NCI-H748 treated with DMSO at 0.1 percent for 48 hours (cell line): ENCODE measurements at places on chromosomes 6 and 20.

- DNase-seq, result no peak
Observed at GRCh38 chr20:50133041-50133440, 20.1 kb upstream of the UBE2V1 start.

DNA sequence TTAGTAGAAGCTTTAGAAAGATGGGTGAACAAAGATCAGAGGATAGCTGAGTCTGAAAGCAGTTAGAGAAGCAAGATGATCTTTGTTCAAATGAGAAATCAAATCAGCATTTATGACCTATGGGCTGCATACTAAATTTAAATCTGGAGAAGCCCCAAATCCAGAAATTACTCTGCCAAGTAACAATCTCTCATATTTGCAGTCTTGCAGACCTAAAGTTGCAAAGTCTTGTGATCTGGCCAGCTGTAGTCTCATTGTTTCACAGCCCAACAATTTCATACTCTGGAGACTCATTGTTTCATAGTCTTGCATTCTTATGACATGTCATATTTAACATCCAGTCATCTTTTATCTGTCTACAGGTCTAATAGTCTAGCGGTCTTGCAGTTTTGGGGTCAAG is 364.9 kb upstream of the RSPO3 start:
- no peak for DNase-seq

GRCh38 chr6:23335894-23336293 is 766.5 kb downstream of the HDGFL1 start:
- DNase-seq, result no peak

GRCh38 chr20:5073660-5074231 is 46.0 kb downstream of the PCNA start:
- DNase-seq, result no peak

DNA sequence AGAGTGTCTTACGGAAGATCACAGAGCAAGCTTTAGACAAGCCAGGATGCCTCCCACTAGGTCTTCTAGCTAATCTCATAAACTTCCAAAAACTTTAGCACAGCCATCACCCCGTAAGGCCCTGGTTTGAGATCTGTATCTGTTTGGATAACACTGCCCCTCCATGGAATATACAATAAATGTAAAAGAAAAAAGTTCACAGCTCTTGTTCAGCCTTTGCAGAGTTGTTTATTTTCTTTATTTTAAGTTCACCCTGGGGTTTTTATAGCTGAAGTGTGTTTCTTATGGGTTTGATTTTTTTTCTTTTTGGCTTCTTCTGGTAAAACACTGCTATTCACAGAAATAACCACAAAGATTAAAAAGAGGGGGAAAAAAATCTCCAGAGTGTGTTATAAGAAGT is 125.6 kb downstream of the EYA2 start:
- no peak for DNase-seq

DNA sequence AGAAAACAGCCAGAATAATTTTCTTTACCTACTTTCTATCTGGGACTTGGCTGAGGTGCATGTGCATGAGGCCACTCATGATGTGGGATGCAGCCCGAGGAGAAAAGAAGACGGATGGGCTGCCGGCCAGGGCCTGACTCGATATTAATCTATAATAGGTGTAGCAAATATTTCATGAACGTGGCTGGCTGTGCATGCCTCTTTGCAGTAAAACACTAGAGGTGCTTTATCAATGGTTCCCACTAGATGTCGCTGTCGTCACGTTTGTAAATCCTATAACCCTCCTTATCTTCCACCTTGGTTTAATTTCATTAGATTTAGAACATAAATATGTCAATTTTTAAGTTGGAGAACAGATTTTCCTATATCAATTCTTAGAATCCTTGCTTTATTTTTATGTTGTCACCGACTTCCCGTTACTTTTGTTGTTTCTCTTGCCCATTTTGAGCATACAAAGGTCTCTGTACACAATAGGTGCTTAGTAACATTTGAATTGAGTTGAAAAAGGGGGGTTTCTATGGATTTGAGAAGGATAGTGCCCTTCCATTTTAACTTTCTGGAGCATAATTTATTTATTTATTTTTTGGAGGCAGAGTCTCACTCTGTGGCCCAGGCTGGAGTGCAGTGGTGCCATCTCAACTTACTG is 19.6 kb upstream of the FERMT1 start:
- peak; percentile 85 for DNase-seq

- no peak for DNase-seq
Observed at GRCh38 chr6:151738267-151738666, 69.2 kb upstream of the ESR1 start.

DNA sequence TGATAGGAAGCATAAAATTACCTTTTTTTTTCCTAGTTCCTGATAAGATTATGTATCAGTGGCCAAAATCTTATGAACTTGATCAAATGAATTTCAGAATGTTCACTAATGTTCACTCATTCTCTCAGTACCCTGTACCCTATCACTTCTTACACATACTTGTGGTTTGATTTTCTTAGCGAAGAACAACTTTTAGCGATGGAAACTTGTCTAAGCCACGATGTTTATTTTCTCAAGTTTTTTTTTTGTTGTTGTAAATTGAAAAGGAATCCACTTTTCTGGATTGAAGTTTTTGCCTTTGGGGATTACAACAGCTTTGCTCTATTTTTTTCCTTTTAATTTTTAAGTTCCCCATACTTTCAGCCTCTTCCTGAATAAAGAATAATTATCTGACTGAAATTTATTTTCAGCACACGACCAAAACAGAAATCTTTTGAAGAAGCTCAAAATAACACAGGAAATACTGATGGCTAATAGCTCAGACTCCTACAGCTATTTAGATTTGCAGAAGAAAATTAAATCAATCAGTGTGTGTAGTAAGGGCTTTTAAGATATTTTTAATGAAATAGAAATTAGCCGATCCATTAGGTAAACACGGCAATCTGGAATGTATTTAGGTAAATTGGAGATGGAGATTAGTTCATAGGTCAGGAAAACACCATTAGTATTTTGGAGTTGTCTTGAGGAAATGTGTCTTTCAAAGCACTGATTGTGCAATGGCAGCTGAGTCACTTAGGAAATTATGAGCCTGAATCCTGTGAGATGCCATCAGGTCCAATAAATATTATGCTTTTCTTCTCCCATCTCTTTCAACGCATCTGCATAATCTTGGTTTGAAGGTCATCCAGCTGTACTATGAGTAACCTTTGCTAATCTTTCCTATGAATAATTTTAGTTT is 217.5 kb downstream of the GJA1 start:
- no peak for DNase-seq

GRCh38 chr6:138653435-138653834 is 120.1 kb upstream of the CCDC28A start:
- DNase-seq, result no peak

- DNase-seq, result no peak
Observed at GRCh38 chr6:75563032-75563431, 38.6 kb upstream of the SENP6 start.

DNA sequence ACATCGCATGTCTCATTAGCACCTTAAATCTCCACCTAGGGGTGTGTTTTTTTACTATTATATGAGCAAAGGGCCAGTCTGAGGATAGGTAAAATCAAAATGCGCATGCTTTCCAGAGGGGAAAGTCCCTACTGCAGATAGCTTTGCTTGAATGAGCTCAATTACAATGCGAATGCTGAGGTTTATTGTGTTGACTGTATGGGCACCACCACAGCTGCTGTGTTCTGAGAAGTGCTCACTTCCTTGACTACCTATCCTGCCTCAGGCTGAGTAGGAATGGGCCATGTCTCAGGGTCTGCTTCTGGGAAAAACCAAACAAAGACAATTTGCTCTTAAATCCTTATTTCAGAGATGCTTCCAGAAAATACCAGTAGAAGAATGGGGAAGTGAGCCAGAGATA is 36.6 kb downstream of the MOCS1 start:
- DNase-seq, result no peak

DNA sequence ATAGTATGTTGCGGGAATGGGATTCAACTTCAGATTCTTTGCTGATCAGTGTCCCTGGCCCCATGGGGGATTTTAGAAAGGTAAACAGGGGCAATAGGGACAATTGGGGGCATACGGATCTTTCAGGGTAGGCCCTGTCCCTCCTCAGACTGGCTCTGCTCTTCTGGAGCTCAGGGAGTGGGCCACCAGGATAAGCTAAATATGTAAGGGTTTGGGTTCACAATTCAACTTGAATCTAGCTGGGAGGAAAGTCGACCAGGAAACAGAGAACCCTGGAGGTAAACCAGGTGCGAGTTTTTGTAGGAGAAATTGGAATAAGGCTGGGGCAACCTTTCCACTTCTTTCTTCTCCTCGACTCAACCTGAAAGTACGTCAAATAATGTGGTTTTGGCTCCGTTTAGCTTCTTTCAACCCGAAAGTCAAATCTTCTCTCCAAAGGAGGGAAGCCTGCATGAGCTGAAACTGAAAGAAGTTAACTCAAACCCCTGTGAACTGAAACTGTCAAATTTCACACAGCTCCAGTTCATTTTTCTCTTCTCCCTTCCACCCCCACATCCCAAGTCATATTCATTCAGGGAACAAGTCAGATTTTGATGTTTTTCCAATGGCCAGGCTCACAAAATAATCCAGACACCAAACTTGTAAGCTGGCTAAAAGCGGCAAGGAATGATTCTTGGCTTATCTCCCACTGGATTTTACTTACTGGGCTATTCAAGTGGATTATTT is 278.2 kb downstream of the CLIC5 start:
- no peak for DNase-seq

GRCh38 chr6:163446549-163446948 is 32.0 kb downstream of the QKI start:
- no peak for DNase-seq

DNA sequence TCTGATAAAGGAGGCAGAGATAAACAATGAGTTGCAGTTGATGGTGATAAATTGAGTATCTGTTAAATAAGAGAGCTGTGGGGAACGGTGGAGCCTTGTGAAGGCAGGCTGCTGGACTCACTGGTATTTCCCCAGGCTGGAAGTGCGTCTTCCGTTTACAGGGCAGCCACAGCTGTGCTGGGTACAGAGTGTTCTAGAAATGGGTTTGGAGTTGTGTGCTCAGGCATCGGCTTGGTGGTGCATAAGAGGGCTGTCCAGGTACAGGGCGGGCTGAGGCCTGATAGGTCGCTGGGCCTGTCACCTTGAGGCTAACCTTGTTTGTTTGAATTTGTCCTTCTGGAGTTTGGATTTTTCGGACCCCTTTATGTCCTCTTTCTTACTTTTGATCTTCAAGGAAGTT is 39.3 kb downstream of the ARID1B start:
- DNase-seq, result no peak

DNA sequence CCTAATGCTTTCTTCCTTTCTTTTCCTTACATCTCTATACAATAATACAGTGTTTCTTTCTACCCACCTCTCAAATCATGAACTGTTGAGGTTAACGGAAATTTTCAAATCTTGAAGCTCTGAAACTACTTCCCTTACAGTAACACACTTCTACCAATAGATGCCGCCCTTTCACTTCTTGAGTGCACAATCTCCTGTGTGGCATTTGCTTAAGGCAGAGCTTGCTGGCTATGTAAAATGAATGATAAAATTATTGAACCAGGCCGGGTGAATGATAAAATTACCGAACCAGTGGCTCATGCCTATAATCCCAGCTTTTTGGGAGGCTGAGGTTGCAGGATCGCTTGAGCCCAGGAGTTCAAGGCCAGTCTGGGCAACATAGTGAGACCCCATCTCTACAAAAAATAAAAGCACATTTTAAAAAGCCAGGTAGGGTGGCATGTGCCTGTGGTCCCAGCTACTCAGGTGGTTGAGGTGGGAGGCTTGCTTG is 56.8 kb downstream of the KCNS1 start:
- peak; percentile 12 for DNase-seq

GRCh38 chr6:34231566-34232336 is 4.9 kb upstream of the HMGA1 start:
- DNase-seq, result no peak

DNA sequence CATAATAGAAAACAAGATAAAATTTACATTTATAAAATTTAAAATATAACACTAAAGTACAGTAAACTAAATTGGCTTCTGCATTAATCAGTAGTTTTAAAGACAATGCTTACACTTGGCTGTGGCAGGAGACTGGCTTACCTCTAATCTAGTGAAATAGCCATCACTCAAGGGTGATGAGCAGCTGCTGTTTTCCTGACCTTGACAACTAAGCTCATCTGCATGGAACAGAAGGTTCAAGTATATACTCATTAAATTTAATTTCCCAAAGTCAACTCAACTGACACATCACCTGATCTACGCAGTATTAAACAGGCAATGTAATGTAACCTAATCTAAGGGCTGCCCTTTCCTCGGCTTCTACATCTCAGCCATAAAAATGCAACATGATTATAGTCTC is 14.5 kb downstream of the TMX4 start:
- DNase-seq, result peak; percentile 94

- DNase-seq, result no peak
Observed at GRCh38 chr20:42155586-42155985, 537.4 kb upstream of the CHD6 start.

DNA sequence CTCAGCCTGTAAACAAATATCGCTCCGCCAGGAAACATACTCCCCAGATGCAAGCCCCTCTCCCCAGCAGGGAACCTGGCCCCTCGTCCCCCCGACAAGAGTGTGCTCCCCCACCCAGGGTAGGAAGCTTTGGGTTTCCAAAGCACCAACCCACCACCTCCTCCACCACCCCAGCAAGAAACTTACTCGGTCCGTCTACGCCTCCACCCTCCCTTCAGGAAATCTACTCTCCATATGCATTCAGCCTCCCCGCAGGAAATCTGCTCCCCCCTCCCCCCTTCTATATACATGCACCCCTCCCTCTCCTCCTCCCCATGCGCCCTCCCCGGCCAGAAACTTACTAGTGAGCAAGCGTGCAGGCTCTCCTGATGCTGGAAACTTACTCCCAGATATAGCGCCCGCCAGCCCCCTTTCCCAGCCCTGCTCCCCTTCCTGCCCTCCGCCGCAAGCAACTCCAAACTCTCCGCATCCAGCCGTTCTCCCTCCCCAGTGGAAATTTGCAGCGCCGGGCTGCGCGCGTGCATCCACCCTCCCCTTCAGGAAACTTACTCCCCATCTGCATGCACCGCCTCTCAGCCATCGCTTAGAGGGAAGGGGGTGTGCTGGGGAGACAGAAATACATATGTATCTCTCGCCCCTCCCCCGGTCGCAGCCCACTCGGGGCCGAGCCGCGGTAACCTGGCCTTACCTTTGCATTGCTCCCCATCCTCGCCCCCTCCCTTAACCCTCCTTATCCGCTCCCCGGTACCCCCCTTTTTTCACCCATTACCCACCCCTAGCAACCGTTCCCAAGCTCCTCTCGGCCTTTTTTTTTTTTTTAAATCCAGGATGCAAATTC is at the start of gene TRERF1:
Gene TRERF1, minus strand, starts transcription at position 594 of the 838 bp plus-strand sequence. CDS start 182,336 bp downstream, outside the sequence.
- DNase-seq, result peak; percentile 81

- DNase-seq, result no peak
Observed at GRCh38 chr20:10637031-10637559, 36.7 kb downstream of the JAG1 start.

- DNase-seq, result no peak
Observed at GRCh38 chr20:635028-635892, 17.7 kb downstream of the SRXN1 start.

- no peak for DNase-seq
Observed at GRCh38 chr6:29611426-29611825, 21.6 kb downstream of the GABBR1 start.

GRCh38 chr20:24948939-24949679 is at the start of gene CST7:
Gene CST7 (plus strand): TSS chr20:24949269. CDS start chr20:24949506, 237 bp downstream.
- DNase-seq, result no peak

GRCh38 chr6:12595161-12595811 is 121.3 kb upstream of the PHACTR1 start:
- no peak for DNase-seq
